NCI-H345 (cell line): ENCODE measurements at places on chromosomes 4 and X.

DNA sequence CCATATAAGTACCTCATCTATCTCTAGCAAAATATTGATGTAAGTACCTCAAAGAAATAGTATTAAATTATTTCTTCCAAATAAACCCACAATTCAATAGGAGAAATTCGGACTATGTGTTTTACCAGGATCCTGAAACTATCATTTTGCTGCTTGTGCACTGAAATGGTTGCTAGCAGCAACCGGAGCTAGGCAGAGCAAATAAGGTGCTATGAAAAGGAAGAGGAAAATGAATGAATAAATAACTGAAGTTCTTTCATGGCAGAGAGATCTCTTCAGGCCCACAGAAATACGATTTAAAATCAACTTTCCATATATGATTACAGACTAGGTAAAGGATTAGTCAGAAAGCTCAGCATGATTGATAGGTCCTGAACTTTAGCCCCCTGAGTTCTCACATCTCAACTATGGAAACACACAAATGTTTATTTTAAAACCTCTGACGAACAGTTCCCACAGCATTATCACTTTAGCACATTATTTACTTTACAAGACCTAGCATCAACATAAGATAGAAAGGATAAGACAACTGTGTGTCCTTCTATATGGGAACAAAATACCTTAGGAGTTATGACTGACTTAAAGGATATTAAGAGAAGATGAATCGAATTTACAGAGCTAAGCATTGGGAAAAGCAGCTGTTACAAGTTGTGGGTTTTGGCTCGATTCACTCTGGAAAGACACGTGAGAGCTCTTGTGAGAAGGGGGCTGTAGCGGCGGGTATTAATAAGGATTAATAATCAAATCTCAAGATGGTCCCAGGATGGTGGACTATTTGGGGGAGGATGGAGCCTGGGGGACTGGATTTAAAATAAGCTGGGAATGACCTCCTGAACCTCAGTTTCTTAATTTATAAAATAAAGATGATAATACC is 104.3 kb downstream of the CORIN start:
- no peak for DNase-seq

- DNase-seq = no peak
These were observed 19.5 kb upstream of the SUPT20HL2 start for GRCh38 chrX:24333371-24333770.

DNA sequence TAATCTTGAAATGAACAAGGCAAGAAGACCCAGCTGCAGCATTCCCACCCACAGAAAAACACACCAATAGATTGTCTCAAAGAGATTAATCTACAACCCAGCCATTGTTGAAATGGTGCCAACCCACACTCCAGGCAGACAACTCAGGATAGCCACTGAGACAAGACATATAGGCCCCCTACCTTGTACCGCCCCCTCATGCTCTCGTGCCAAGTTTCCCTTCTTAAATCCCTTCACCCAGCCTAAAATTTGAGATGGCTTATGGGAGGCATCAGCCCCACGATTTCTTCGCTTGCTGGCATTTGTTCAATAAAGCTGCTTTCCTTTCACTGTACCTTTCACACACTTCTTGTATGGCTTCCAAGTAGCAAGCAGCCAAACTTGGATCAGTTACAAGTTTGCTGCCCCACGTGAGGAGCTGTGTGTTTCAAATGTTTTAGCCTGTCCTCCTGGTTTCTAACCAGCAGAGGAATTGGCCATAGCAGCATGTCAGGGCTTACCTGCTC is 1754.1 kb downstream of the C4orf33 start:
- DNase-seq = no peak

- no peak for DNase-seq
These were observed 562 bp downstream of the AKAP17A start for GRCh38 chrX:1591863-1592469.

DNA sequence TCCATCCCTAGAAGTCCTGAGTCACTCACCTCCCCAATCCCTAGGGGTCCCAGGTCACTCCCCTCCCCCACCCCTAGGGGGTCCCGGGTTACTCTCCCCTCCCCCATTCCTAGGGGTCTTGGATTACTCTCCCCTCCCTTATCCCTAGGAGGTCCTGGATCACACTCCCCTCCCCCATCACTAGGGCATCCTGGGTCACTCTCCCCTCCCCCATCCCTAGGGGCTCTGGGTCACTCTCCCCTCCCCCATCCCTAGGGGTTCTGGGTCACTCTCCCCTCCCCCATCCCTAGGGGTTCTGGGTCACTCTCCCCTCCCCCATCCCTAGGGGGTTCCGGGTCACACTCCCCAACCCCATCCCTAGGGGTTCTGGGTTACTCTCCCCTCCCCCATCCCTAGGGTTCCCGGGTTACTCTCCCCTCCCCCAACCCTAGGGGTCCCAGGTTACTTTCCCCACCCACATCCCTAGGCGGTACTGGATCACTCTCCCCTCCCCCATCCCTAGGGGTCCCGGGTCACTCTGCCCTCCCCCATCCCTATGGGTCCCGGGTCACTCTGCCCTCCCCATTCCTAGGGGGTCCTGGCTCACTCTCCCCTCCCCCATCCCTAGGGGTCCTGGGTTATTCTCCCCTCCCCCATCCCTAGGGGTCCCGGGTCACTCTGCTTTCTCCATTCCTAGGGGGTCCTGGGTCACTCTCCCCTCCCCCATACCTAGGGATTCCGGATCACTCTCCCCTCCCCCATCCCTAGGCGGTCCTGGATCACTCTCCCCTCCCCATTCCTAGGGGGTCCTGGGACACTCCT is 2.1 kb downstream of the ASMTL start:
- DNase-seq = no peak

DNA sequence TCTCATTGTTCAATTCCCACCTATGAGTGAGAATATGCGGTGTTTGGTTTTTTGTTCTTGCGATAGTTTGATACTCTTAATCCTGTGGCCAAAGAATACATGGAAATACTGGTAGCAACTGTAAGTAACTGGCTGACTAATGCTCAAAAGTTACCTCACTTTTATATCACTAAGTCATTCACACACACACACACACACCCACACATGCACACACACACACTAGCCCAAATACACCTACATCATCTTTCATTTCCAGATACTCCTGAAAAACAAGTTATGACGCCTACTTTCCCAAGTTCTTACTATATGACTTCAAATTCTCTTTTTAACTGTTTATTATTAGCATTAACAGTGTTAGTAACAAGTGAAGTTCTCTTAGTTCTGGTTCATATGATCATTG is 101.3 kb downstream of the DCHS2 start:
- no peak for DNase-seq

GRCh38 chr4:107050525-107051135 is 14.5 kb upstream of the DKK2 start:
- DNase-seq = no peak

- no peak for DNase-seq
These were observed 82.7 kb downstream of the SORCS2 start for GRCh38 chr4:7275067-7275466.

DNA sequence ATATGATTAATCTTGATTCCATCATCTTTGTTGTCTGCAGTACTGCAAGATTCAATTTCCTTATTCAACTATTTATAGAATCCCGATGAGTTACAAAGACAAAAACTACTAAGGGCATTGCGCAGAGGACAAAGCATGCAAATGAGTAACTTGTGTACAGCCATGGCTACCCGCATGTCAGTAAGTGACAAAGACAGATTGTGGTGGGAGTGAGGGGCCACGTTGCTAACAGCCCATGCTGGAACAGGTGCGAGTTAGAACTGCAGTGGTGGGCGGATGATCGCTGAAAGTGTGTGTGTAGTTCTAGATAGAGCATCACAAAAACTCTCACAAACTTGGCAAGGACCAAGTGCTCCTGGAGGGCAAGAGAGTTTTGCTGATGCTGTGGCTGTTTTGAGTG is 49.5 kb downstream of the ACOX3 start:
- no peak for DNase-seq

DNA sequence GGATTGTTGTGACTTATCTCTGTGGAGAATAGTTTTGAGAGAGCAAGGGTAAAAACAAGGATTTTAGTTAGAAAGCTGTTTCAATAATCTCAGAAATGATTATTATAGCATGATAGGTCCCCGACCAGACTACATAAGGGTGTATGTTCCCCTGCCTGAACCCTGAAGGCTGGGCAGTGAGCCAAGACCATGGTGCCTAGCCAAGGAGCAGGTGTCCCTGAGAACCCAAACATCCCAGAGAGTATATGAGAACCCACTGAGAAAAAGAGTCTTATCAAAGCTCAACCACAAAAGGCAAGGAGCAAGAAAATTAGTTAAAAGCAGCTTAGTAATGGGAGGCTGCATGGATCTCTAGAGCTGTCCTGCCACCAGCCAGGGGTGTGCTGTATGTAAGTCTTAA is 94.9 kb upstream of the UNC5C start:
- no peak for DNase-seq

DNA sequence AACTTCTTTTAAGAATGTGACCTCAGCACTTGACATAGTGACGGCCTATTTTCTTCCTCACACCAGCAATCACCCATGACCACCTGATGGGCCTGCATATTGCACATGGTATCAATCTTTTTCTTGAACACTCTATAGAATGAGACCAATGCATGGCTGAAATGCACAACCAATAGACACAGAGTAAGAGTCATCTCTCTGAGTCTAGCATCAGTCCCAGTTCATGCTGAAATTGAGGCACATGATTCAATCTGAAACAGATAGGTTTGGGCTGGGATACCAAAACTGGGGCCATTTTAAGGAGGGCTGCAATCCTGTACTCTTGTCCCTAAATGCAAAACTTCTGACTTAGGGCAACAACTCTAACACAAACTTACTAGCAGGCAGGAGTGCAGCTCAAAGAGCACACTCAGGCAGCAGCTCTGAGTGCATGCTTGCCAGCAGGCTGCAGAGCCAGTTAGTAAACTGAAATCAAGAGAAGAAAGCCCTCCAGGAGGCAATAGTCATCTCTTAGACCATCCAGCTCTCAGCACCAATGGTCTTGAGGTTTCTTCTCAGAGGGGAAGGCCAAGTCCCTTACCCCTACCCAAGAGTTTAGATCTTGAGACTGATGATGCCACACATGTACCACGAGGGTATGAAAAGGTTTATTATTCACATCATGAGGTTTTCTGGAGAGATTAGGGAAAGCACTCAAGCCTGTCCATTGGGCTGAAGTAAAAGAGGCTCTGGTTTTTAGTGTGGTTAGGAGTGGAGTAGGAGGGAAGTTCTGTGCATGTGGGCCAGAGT is 24.7 kb upstream of the GPR101 start:
- no peak for DNase-seq

GRCh38 chrX:68846536-68846935 is 17.7 kb downstream of the EFNB1 start:
- no peak for DNase-seq

DNA sequence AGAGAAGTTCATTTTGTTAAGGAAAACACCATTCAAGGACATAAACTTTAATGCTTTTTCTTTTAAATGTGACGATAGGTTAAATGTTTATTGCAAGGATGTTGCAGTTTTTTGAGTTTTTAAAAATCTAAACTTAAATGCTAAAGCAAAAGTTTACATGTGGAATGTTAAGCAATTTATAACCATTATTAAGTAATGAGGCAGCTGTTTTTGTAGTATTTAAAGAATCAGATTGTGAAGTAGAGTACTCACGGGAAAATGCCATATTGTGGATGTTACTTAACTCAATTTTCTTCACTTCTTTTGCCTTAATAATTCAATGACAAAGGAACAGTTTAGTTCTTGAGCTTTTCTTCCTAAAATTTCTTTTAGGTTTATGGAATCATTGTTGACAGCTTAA is 43.5 kb downstream of the UBE2K start:
- no peak for DNase-seq

DNA sequence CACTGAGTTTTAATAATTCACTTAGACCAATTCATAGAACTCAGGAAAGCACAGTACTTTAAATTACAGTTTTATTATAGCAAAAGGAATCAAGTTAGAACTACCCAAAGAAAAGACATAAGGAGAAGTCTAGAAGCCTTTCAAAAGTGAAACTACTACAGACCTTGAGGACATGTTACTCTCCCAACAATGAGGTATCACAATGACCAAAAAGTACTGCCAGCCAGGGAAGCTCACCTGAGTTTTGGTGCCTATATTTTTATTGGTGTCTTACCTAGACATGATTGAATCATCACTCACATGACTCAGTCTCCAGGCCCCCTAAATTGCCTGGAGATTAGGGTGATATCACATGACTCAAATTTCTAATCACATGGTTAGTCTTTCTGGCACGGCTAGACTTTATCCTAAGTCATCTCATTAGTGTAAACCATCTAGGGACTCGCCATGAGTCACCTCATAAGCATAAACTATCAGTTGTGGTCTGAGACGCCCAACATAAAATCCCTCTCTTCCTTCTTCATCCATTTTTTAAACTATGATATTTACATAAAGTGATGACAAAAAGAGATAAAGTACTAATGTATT is 372.3 kb downstream of the TMA16 start:
- no peak for DNase-seq

- DNase-seq = no peak
These were observed 12.9 kb downstream of the STIM2 start for GRCh38 chr4:26873391-26874026.

DNA sequence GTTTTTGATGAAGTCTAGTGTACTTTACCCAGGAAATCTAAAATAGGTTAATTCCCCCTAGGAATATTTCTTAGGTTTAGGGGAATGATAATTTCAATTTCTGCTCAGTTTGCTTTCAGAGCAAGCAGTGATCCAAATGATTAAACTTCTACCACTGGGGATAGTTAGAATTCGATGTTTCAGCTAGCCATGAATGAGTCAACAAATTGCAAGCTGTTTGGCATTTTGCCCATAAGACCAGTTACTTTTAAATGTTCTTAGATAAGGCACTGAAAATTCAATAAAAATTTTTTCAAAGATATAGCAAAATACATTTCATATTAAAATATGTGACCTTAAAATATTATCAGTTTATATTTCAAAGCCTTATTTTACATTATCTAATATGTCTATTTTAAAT is 993.6 kb downstream of the ARAP2 start:
- peak; percentile 20 for DNase-seq

GRCh38 chrX:101602077-101602476 is 15.7 kb downstream of the ARMCX6 start:
- DNase-seq = no peak

GRCh38 chrX:41963348-41963747 is 40.0 kb upstream of the CASK start:
- no peak for DNase-seq

DNA sequence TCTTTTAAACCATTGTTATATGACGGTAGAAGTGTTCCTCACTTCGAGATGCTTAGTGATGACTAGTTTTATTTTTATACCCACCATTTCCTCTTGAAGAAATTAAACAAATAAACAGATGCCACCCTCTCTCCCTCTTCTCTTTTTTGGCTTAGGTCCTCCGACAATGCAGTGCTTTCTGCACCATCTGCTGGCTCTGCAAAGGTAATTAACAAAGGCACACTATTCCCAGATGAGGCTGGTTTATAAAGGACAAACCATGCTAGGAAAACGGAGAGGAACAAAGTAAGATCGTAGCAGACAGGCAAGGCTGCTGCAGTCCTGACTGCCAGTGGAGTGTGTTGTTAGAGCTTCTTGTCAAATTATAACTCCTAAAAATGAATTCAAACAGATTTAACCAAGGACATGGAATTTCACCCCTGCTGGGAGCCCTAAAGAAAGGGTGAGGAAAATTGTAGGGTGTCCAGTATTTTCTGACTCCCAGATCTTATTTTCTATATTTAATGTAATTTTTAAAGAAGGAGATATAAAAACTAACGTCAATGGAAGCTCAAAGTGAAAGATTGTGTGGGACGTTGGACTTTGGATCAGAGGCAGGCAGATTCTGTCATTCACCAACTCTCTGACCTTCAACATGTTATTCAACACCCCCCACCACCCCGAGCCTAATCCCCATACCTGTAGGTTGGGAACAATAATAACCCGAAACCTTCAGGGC is 142.1 kb downstream of the CPEB2 start:
- DNase-seq = peak; percentile 60
